ENCODE measurements at places on chromosomes 7 and 10.
A peak's percentile ranks its signal among the peaks of the same experiment; 100 is the strongest.

DNA sequence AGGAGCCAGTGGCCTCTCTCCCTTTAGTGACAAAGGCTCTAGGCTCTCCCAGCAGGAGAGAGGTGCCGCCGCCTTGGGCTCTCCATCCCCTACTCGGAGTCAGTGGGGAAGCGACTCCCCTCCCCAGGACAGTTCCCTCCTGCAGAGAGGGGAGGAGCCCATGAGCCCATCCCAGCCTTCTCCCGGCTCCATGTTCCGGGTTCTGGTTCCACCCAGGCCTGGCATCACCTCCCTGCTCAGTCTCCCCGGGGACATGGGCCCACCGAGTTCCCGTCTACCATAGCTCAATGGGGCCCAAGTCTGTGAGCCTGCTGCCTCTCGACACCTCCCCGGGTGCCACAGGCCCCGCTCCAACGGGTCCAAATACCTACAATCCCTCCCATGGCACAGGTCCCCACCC is 66.5 kb upstream of the DNAAF5 start:
- no peak for DNase-seq

DNA sequence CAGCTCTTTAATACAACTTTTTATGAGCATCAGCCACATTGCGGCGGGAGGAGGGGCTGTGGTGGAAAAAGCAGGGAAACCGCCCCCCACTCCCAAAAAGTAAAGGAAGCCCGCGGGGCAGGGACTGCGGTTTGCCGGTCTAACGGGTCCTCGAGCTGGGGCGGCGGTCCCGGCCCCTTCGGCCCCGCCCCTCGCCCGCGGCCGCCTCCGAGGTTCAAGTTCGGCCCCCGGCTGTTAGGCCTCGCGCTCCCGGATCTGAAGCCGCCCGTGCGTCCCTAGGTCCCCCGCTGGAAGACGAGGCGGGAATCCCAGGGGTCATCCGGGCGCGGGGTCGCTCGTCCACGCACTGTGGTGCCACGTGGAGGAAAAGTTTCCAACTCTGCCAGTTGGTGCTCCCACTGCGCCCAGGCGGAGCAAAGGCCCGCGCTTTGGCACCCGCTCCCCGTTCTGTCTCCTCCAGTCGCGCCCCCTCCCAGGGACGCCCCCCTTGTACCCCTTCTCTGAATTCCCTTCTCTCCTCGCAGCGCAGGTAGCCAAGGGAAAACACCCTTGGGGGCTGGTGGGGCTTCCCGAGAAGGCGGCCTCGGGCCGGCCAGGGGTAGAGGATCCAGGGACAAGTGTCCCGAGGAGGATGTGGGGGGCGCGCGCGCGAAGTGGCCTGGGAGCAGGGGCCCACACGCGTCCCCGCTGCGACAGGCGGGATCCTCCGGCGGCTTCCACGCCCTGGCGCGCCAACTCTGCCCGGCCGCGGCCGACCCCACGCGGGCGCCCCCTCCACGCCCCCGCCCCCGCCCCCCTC is 798 bp upstream of the AUTS2 start:
- peak; percentile 59 for DNase-seq

GRCh38 chr10:61271127-61271780 is 181.9 kb downstream of the TMEM26 start:
- DNase-seq = no peak

DNA sequence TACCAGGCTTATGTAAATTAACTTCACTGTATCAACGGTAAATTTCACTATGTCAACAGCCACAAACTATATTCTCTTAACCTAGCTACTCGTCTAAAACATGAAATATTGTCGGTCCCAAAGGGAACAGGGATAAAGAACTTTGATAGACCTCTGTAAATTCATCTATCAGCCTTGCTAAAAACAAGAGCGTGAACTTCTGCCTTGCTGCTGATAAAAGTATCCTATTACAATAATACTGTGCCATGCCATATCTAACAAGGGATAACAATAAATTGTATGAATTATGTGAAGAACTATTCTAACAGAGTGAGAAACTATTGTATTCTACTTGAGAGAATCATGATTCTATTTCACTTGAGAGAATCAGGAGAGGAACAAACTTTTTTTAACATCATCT is 117.2 kb downstream of the CNOT4 start:
- no peak for DNase-seq

DNA sequence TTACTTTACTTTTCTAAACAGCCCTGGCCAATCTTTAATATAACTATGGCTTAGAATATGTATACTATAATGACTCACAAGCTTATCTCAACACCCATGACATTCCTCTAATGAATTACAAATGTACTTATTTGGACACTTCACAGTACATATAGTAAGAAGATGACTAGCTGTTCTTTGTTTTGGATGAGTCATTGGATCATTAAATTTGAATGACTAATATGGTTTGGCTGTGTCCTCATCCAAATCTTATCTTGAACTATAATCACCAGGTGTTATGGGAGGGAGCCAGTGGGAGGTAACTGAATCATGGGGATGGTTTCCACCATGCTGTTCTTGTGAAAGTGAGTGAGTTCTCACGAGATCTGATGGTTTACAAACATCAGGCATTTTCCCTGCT is 807.5 kb upstream of the SORCS1 start:
- DNase-seq = no peak

All from GM06990 (cell line).